Neuronal stem cell (in vitro differentiated cells): ENCODE measurements at places on chromosomes 1 and 21.

DNA sequence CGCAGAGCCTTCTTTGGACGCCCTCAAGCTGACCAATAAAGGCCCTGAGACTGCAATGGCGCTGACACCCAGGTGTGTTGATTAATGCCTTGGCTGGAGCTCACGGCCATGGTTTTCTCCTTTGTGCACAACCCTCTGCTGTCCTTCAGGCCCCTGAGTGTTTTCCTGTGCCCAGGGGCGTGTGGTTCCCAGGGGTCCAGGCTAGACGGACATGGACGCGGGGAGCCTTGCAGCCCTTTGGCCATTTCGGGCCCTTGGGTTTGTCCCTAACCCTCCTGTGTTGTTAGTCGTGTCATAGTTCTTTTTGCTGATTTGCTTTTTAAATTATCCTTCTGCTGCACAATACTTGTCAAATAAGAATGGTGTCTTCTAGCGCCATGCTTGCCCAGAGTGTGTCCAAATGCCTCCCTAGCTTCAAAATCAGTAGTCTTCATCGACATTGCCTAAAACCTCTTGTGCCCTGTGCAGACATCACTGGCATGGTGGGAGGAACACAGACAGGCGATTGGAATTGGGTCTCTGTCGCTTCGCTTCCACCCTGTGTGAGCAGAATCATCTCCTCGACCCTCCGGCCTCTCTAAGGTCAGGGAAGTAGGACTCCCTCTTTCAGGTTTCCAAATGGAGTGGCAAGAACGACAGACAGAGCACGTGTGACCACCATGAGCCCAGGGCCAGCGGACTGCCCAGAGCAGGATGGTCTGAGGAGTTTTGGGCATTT lies 1.9 kb downstream of the KRTAP10-4 start:
- peaks cover 5% of the 10 kb centered on the region for H3K4me1 ChIP-seq
- H3K4me3 ChIP-seq: no peak overlapping the region
- H3K27ac ChIP-seq: no peak overlapping the region
- no peaks in the 10 kb centered on the region for H3K36me3 ChIP-seq

DNA sequence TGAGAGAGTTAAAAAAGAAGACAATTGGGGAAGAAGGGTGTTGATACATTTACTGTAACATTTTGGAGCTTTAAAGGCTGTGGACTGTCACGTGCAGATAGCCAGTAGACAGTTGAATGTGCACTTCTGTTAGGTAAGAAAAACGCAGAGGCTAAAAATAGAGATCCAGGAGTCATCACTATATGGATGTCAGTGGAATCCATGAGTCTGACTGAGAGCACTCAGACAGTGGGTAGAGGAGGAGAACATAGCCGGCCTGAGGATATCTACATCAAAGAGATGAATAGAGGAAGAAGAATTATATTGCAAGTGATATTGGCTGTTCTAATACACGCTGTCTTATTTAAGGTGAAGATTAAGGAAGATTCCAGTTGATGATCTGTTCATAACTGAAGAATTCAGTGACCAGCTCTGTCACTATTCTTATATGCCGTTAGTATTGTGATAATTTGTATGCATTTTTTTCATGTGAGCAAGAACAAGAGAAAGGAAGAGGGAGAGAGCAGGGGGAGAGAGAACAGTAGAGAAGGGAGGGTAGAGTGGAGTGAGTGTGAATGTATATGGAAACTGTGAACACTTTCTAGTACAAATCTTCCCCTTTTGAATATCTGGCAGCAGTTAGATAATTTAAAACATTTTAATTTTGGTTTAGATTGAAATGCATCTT lies 344.8 kb downstream of the CHRM3 start:
- no peak overlapping the region for H3K27ac ChIP-seq
- H3K4me3 ChIP-seq: no peak overlapping the region
- no peak for DNase-seq
- H3K4me1 ChIP-seq: no peaks in the 10 kb centered on the region
- H3K36me3 ChIP-seq: no peaks in the 10 kb centered on the region
- H3K27me3 ChIP-seq: no peaks in the 10 kb centered on the region

DNA sequence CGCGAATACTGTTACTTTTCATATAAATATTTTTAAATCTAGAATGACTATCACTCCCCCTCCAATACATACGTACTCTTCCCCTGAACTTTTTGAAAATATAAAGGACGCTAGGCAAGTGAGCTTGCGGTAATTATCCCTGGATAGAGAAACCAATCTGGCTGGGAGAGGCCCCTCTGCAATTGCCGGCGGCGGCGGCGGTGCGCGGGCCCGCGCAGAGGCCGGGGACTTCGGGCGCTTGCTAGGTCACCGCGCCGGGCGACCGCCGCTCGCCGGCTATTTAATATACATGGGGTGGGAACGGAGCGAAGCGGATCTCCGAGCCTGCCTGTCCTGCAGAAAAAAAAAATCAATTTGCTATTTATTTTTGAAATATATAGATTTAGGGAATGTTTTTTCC lies 416.3 kb upstream of the ESRRG start:
- H3K27me3 ChIP-seq: peaks cover 85% of the 10 kb centered on the region
- no peaks in the 10 kb centered on the region for H3K36me3 ChIP-seq
- no peak overlapping the region for H3K27ac ChIP-seq
- no peak overlapping the region for H3K4me3 ChIP-seq
- peaks cover 29% of the 10 kb centered on the region for H3K4me1 ChIP-seq

- H3K36me3 ChIP-seq: no peaks in the 10 kb centered on the region
- DNase-seq: no peak
- no peaks in the 10 kb centered on the region for H3K27me3 ChIP-seq
- H3K4me1 ChIP-seq: no peaks in the 10 kb centered on the region
- no peak overlapping the region for H3K27ac ChIP-seq
- no peak overlapping the region for H3K4me3 ChIP-seq
These were observed 63.2 kb downstream of the ADARB1 start for GRCh38 chr21:45137612-45137937.

- H3K27me3 ChIP-seq: no peaks in the 10 kb centered on the region
- H3K4me1 ChIP-seq: no peaks in the 10 kb centered on the region
- no peak overlapping the region for H3K27ac ChIP-seq
- no peak for DNase-seq
These were observed 52.9 kb downstream of the PRDM2 start for GRCh38 chr1:13752852-13753251.
